Dermis blood vessel endothelial cell (primary cell): ENCODE measurements at places on chromosomes 3 and 15.
A peak's percentile ranks its signal among the peaks of the same experiment; 100 is the strongest.

DNA sequence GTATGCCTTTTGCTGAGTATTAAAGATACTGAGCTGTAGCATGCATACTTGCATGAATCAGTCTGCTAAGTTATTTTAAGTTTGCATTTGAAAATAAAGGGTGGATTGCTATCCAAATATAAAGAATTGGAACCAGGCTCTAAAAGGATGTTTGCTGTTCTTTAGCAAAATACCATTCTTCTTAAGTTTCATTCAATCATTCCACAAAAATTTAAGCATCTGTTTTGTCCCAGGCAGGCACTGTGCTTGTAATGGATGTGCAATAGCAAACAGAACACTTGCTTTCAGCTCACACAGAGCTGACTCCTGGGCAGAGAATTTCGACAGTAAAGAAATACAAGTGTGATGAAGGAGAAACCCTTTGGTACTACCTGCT, 151.1 kb downstream of the PGPEP1L start:
- no peak for DNase-seq

- DNase-seq, result no peak
Measured at GRCh38 chr3:147937341-147937740, 528.2 kb downstream of the ZIC1 start.

- DNase-seq, result no peak
Measured at GRCh38 chr15:49751191-49751590, 130.3 kb downstream of the DTWD1 start.

- peak; percentile 89 for DNase-seq
Measured at GRCh38 chr15:51861557-51862359, 32.3 kb downstream of the TMOD3 start.

DNA sequence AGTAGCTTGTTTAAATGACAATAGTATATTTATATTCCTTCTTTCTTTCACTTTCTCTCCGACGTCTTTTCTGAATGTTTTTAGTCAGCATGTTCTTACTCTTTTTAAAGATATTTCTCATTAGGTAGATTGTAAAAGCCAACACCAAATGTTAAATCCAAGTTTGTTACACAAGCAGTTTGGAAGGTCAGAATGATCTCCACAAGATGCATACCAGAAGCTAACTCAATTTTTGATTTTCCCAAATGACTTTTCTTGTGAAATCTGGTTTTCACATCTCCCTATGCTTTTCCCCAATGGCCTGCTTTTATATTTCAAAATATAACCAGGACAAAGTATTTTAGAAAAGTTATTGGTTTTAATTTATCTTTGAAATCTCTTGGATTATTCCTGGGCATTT, 49.7 kb upstream of the TPRG1 start:
- no peak for DNase-seq

GRCh38 chr15:68186671-68187397, 18.3 kb downstream of the CALML4 start:
- no peak for DNase-seq

- DNase-seq, result no peak
Measured at GRCh38 chr15:81279621-81280485, 44.1 kb downstream of the STARD5 start.
